Stimulated activated CD4-positive, alpha-beta T cell treated with anti-CD3 and anti-CD28 coated beads, TNF-alpha, amount 100 ng/mL, for 48 hours (primary cell): ENCODE measurements at places on chromosomes 1 and 21.
A peak's percentile ranks its signal among the peaks of the same experiment; 100 is the strongest.

DNA sequence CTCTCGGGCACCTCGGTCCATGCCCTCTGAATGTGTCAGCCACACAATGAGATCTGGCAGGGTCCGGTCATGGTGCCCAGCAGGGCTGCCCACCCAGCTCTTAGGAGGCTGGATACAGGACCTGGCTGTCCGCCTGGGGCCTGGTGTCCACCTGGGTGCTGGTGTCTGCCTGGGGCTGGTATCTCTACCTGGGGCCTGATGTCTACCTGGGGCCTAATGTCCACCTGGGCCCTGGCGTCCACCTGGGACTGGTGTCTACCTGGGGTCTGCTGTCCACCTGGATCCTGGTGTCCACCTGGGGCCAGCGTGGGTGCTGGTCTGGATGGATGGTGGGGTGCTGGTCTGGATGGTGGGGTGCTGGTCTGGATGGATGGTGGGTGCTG lies 45.1 kb upstream of the ACTRT2 start:
- no peak for DNase-seq

DNA sequence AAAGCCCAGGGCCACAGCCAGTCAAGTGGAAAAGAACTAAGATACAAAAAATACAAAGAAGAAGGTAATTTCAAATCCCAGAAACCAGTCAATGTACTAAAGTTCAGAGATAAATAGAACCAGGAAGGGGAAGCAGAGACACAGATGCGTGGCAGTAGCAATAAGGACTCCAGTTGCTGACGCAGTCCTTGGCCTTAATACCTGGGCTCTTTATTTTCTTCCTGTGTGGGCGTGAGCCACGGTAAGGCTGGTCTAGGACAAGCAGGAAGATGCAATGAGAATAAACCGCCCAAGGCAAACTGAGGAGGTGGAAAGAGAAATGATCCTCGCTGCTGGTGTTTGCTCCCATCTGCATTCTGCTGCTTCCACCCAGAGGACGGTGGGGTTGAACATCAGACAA lies 65.6 kb upstream of the PLXNA2 start:
- no peak for DNase-seq

- DNase-seq: no peak
These were observed 857 bp downstream of the FAM3B start for GRCh38 chr21:41317458-41317857.

DNA sequence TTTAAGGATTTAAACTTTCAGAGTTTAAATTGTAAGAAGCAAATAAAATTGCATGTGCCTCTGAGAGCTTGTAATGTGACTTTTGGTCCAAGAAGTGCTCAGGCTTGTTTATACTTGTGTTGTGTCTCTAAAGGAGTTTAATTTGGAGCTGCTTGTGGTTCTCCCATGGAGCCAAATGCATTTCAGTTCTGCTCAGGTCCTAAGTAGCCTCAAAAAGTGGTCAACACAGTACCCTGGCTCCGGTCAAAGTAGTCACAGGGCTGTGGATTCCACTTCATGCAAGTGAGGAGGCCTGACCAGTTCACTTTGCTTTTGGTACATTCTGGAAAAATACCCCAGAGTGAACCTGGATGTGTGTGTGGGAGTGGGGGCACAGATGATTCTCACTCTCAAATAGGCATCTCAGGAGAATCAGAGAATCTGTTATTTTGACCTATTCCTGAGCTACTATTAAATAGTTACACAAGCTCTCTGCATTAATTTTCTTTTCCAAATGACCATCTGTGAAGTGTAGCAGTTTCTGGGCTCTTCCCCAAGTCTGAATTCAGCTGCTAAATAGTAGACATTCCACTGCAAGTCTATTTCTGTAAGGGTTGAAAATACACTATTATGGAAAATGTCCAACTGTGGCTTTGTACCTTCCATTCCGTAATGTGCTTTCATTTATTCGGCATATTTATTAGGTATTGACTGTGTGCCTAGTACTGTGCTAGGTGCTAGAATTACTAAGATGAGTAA lies 31.7 kb upstream of the AGO1 start:
- no peak for DNase-seq

DNA sequence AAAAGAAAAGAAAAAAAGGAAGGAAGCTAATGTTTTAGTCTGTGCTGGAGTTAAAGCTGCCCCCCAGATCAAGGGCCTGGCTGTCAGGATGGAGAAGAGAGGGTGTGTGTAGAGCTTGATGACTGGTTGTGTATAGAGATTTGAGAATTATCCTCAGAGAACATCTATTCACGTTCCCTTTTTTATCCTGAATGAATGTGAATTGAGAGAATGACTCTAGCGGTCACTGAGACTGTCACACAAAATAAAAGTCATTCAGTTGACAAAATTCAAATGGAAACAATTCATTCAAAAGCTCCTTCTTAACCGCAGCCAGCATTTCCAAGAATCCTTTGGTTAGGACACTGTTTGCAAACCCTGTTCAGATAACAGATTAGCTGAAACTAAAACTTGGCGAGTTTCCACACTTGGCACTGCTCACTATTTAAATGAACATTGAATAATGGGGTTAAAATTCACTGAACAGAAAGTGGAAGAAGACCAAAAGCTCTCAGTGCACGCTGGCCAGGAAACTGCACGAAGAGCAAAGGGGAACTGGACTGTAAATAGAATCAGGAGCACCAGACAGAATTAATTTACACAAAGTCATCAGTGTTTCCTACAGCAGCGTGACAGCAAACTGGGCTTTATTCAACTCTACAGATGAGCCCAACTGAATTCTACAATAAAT lies 13.6 kb upstream of the FAM89A start:
- DNase-seq: no peak

DNA sequence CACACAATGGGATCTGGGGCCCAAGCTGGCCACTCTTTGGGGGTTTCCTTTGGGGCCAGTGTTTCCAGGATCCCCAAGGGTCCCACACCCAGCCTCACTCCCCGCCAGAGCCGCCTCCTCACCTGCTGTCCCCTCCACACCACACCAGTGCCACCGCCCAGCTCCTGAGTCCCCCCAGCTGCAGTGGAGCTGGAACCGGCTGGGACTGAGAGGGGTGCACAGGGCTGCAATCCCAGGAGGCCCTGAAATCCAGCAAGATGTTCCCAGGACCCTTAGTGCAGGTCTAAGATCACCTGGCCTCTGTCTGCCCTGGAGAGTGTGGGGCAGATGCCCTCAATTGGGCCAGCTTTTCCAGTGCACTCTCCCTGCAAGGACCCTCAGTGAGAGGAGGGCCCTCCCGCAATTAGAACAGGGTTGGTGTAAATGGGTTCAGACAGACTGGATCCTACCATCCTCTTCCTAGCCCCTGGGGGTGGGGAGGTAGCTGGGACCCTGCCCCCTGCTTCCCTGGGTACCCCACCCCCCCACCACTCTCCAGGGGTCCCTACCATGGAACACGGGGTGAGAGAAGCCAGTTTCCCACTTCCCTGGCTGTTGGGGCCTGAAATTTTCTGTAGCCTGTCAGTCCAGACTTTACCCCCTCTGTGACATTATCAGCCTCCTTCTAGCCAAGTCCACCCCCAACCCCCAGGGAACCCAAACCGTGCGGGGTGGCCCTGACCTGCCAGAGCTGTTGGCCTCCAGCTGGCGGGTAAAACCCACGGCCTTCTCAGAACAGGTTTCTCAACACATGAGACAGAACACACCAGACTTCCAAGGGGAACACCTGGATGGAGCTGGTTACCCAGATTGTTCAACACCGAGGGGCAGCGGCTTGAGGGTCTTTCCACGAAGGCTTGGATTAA lies 7.0 kb downstream of the KRTAP10-12 start:
- no peak for DNase-seq

DNA sequence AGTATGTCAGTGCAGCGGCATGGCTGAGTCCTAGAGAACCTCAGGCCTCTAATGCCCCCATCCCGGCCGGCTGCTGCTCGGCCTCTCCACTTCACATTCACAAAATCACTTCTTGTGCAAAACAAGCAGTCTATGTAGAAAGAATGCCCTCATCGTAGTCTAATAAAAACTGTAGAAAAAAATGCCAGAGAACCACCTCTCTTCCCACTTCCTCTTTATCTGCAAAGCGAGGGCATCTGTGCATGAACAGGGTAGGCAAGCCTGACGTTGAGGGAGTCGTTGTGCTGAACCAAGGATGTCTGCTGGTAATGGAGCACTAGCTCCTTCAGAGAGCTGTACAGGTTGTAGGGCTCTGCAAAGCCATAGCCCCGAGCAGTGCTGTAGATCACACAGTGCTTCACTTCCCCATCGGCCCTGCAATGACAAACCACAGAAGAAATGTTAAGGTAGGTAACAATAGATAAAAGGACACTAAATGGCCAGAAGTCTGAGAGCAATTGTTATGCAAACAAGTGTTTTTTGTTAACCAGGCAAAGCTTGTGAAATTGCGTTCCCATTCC lies 88.9 kb downstream of the PIK3R3 start:
- DNase-seq: no peak

DNA sequence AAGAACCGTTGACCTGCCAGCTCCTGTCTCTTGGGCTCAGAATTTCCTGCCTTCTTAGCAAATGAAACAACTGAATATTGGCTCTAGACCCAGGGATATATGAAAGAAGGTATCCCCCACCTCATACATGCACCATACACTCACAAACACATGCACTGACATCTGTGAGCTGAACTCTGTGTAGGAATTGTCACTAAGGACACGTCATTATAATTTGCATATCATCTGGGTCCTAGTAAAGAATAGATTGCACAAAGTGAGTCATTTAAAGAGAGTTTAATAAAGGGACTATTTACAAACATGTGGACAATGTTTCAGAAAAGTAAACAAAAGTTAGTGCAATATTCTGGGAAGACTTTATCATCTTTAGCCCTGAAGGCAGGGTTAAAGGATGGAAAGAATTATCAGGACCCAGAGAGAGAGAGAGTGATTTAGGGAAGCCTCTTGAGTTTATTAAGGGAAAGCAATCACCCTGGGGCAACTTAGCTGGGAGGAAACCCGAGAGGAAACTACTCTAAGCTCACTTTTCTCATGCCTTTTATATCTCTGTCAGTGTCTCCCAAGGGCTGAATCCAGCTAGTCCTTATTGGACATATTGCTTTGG lies 74.1 kb upstream of the PLA2G4A start:
- DNase-seq: no peak

DNA sequence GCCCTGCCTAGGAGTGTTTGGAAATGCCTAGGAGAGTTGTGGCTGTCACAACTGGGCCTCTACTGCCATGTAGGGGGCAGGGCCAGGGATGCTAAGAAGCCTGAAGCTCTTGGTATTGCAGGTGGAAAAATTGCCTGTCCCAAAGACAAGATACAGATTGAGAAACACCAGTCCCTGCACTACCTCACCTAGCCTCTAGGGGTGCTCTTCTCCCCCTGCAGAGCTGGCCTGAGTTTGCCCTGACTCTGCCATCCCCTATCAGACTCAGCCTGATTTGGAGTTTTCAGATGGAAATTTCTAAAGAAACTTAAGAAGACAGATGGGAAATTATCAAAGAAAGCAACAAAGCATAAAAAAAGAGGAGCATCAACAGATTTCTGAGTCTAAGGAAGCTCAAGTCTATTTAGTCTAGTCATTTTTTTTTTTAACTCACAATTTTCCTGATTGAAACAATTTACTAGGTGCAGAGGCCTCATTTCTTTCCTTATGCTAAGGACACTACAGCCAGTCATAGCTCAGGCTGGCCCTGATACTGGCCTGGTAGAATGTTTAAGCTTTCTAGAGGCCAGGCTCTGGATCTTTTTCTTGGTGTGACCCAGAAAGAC lies 61.4 kb upstream of the LRRN2 start:
- peak; percentile 17 for DNase-seq

- peak; percentile 76 for DNase-seq
These were observed 420 bp downstream of the CFAP57 start for GRCh38 chr1:43172527-43172972.

DNA sequence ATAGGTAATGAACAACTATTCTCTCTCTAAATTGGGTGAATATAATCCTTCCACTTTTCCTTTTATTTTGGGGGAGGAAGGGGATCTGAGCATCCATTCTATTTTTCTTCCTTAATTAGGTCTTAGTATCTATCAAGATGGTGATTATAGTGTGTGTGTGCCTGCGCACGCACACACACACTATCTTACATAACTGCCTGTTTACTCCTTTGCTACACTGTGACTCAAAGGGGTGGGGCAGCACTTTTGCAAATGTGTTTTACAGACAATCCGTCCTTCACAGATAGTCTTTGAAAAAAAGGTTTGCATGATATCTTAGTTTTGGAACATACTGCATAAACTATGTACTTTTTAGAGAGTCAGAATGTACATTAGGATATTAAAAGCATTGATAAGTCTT lies 191.5 kb downstream of the SDCCAG8 start:
- no peak for DNase-seq

GRCh38 chr1:201694608-201695335 lies 134.2 kb upstream of the IPO9 start:
- DNase-seq: no peak

DNA sequence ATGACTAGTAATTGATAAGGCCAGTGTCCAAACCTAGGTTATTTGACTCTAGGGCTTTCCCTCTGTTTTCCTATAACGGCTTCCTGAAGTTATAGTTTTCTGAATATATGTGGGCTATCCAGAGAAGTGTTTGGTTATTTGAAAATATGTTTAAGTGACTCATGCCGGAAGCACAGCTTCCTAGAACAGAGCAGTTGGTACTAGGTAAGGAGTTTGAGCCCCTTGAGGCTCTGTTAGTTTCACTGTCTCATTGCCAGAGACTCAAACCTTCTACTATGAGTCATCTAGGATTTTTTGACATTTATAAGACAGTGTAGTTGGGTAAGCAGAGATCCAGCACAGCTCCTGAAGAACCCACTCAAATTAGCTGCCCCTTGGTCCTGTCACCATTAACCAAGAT lies 27.1 kb upstream of the LEPR start:
- DNase-seq: no peak

GRCh38 chr1:244063498-244063897 lies 12.4 kb downstream of the ZBTB18 start:
- DNase-seq: no peak

DNA sequence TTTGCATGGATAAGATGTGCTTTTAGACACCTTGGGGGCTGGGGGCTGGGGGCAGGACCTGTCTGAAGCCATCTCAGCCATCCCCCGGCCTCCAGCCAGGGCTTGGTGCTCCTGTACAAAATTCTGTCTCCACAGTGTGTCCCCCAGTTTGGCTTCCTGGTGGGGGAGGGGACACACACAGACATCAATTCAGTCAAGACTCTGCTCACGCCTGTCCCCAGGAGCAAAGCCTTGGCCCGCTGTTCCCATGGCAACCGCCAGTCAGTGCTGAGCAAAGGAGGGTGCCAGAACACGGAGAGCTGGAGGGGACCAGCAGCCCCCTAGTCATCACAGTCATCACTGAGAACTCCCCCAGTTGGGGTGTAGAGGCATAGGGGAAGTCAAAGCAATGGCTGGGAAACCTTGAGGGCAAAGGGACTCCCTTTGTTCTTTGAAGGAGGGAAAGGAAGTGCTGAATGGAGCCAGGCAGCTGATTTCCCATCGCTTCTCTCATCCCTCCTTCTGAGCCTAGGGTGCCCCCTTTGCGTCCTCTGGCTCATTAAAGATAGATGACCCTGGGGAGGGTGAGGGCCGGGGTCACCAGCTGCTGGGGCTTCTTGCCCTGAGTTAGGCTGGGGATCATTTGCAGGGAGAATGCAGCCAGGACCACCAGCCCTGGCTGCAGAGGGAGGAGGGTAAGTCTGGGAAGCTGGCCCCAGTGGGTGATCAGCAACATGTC lies 134.9 kb upstream of the IPO9 start:
- DNase-seq: no peak

- peak; percentile 64 for DNase-seq
These were observed 182.6 kb upstream of the EDN2 start for GRCh38 chr1:41666981-41667631.
